ENCODE measurements at places on chromosomes 2 and 18.
A peak's percentile ranks its signal among the peaks of the same experiment; 100 is the strongest.

DNA sequence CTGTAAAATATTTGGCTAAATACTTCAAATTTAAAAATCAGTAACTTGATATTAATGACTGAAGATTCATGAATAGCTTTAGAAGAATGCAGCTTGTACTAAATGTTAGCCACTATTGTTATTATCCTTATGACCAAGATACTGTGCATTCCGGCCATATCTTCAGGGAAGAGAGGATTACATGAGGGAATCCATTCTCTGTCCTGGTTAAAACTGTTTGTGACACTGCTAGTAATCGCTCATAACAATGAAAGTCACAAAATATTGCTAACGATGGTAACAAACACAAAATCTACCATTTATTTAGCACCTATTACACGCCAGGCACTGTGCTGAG lies 217.7 kb downstream of the PRKCE start:
- DNase-seq: no peak

- DNase-seq: no peak
These were observed 39.7 kb downstream of the TFCP2L1 start for GRCh38 chr2:121245120-121245820.

DNA sequence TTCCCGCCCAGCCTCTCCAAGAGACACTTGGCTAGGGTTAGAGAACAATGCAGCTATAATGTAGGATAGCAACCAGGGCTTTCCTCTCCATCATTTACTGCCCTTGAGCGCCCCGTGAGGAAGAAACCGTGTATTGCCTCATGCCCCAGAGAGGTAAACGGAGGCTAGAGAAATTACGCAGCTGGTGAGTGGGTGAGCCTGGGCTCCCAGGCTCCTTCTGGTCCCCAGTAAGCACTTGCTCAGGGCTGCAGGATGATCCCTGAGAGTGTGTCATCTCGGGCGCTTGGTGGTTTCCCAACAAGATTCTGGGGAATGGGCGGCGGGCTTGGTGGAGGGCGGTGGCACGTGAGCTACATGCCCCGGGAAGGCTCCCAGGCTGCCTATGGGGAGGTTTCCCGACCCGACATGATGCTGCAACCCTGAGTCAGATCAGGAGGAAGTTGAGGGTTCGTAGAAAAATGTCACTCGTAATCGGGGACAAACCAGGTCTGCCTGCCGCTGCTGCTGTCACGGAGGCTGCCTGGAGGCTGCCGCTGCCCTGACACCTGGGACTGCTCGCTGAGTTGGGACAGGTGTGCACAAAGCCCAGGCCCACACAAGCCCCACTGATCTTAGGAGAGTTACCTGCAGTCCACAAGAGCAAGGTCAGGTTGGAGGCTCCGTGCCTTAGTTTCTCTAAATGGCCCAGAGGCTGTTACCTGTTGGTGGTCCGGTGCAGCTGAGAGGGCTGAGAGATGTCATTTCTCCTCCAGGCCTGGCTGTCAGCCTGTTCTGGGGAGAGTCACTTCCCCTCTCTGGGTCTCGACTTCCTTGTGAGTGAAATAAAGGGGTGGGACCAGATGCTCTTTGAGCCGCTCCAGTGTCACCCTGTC lies at the start of gene GPR55:
Gene GPR55 (minus strand): TSS at position 773 of the 872 bp plus-strand sequence. CDS start 14,280 bp downstream, outside the sequence.
- peak; percentile 48 for DNase-seq

- no peak for DNase-seq
These were observed 61.0 kb upstream of the AGPS start for GRCh38 chr2:177331466-177331997.

GRCh38 chr18:8020132-8020846 lies 453.2 kb downstream of the PTPRM start:
- no peak for DNase-seq

- no peak for DNase-seq
These were observed 44.5 kb upstream of the RMDN2 start for GRCh38 chr2:37880551-37880950.

DNA sequence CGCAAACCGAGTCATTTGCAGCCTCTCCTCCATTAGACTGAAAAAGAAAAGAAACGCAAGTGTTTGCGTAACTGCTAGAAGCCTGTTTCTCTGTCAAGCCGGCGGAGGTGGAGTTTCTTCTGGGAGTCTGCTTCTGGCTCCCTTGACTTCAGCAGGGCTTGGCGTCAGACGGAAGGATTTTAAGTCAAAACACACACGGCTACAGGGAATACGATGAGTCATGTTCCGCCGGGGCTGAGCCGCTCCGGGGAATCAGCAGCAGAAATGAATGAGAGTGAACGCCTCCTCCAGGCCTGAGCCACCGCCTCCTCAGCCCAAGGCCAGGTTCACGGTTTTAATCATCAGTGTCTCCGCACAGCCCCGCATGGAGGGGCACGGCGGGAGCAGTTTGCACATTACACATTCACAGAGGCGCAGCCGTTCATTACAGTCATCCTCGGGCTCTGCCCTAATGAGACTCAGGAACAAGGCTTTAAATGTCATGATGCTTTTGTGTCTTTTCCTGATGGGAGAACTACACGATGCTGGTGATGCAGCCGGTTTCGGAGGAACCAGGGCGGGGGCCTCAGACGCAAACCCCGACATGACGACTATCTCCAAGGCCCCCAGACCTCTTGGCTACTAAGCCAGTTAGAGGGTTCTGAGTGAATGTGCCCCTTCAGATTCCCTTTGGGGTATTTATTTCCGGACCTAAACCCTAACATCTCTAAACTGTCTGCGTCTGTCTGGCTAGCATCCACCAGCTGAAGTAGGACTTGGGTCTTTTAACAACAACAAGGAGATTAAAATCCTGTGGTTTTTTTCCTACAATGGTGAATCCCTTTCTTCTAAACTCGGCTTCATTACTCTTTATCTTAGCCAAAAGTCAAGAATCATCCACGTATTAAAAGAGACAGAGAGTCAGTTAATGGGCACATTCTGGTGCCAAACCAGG lies 11.1 kb upstream of the SCG2 start:
- no peak for DNase-seq

GRCh38 chr2:30781451-30781850 lies 25.8 kb downstream of the CAPN13 start:
- no peak for DNase-seq

- DNase-seq: no peak
These were observed 48.4 kb downstream of the LRP1B start for GRCh38 chr2:142082368-142082767.

DNA sequence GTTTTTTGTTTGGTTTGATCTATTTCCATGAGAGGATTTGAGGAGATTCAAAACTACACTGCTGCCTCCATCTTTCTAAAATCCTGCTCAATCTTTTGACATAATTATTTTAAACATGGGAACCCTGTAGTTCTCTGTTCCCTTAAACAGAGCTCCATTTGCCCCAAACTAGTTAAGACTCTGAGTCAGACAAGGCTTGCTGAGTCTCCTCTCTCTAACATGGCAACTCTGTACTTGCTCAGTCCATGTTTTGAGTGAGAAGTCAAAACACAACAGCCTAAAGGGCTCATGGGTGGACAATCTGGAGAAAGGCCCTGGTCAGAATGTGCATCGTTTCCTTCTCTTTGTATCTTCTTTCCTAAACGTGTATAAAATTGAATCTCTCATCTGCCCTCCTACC lies 7.1 kb upstream of the STAMBP start:
- DNase-seq: no peak

DNA sequence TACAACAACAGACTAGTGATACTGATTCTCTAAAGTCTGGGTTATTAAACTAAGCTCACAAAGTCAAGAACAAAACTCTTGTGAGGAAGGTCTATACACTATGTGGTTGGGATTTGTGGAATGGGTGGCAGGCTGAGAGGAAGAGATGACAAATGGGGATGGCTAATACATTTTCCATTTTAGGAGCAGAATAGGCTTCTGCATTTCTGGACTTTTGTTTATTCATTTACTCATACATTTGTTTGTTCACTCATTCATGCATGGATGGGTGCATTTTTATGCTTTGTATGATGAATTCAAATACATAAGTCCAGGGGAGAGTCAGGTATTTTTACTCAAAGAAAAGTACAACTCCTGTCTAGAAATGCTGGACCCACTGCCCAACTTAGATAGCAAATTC lies 637.4 kb upstream of the CDH2 start:
- no peak for DNase-seq

DNA sequence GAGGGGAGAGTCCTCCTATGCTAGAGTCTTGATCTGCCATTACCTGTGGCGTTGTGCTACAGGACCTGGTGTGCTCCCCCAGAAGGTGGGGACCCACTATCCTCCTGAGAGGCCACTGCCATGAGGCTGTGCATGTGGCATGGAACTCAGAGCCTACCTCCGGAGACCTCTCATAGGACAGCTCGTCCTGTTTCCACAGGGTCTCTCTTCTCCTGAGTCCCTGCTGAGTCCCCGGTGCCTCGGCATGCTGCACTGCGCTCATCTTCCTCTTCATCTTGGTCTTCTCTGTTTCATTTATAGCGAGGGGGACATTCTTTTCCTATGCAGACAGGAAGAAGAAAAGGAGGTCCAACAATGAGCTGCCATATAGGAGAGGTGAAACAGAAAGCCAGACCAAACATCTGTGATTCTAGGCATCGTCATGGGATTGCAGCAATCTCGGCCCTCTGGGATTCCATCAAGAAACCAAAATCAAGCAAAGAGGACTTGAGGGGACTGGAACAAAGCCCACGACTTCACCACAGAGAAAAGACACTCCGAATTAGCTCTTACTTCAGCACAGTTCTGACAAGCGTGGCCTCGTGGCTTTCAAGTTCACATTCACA lies 83.7 kb downstream of the KCNF1 start:
- no peak for DNase-seq

- DNase-seq: no peak
These were observed 223.9 kb upstream of the NOL4 start for GRCh38 chr18:34448662-34449061.

DNA sequence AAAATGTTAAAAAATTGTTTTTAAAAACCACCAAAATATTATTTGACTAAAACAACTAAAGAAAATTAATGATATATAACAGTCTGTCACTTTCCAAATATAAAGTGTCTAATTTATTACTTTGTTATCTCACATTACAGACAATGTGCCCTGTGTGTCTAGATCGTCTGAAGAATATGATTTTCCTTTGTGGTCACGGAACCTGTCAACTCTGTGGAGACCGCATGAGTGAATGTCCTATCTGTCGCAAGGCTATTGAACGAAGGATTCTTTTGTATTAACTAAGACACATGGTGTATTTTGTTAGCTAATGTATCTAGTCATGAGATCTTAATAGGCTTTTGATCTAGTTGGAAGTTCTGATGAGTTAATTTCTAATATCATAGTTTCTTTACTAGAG lies 123.8 kb downstream of the MIB1 start:
- DNase-seq: no peak

DNA sequence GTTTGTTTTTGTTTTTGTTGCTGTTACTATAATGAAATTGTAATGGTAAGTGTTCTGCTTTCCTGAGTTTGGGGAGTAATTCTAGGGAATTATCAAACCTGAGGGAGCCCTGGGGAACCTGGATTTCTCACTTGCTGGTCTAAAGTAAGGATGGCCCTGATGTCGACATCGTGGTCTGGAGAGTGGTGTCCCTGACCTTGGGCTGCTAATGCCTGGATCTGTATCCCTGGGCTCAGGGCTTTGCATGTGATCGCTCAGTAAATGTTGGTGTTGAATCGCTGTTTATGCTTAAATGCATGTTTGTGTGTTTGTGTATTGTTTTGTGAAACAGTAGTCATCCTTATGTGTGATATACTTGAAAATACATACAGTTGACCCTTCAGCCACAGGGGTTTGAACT lies 6.1 kb downstream of the ACP1 start:
- DNase-seq: no peak

GRCh38 chr2:13558368-13558767 lies 841.6 kb downstream of the TRIB2 start:
- no peak for DNase-seq

GRCh38 chr2:164388511-164388910 lies 232.8 kb downstream of the GRB14 start:
- DNase-seq: no peak

- no peak for DNase-seq
These were observed 51.7 kb downstream of the GFPT1 start for GRCh38 chr2:69335311-69335710.

- peak; percentile 24 for DNase-seq
These were observed at the start of gene MAP3K20 for GRCh38 chr2:173075781-173076580. TSS of gene MAP3K20 (plus strand) at chr2:173075846. CDS start at chr2:173091032, 15,186 bp downstream.

DNA sequence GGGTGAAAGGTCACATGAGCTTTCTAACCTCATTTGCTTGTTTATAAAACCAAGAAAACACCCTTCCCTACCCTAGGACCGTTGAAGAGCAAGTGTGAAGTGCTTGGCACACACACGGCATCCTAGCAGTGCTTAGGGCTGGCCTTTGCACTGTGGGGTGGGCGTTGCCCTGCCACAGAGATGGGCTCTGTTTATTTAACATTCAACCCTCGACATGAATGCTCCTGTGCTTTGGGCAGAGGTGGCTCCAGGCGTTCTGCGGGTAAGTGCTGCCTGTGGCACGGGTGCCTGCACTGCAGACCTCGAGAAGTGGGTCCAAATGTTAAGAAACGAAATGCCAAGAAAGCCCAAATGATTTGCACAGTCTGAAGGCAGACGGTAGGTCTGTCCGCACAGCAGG lies 170.1 kb downstream of the FHOD3 start:
- no peak for DNase-seq

GRCh38 chr2:232629129-232629475 lies 4.3 kb upstream of the EFHD1 start:
- DNase-seq: no peak

DNA sequence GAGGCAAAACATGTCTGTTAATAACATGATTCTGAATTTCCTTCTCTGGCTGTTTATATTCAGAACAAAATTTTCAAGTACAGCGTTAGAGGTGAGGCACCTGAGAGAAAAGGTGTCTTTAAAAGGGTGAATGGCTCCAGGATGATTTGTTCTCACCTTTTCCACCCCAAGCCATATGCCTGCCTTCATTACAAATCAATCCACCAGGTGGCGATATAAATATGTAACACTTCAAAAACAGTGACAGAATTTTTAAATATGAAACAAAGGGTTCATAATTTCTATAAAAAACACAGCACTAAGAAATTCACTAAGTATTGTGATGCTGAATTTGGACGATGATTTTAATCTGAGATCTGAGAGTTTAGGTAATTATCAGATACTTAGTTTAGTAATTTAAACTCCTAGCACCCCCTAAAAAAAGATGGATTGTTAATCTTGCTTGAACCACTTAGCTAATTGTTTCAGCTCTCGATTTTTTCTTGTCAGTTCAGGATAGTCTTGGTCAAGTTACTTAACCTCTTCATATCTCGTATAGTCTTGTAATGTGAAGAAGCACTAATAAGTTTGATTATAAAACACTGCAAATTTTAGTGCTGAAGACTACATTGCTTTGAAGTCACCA lies 528.8 kb downstream of the CPS1 start:
- DNase-seq: no peak
